CD4-positive, CD25-positive, alpha-beta regulatory T cell (primary cell): ENCODE measurements at places on chromosomes 1 and 21. TPM values are rescaled to one million over a fixed set of nuclear protein-coding genes. Genes with fewer than 3 reads are reported as not detected.

- no peak for DNase-seq
Observed at GRCh38 chr1:164092603-164093353, 466.2 kb upstream of the PBX1 start.

DNA sequence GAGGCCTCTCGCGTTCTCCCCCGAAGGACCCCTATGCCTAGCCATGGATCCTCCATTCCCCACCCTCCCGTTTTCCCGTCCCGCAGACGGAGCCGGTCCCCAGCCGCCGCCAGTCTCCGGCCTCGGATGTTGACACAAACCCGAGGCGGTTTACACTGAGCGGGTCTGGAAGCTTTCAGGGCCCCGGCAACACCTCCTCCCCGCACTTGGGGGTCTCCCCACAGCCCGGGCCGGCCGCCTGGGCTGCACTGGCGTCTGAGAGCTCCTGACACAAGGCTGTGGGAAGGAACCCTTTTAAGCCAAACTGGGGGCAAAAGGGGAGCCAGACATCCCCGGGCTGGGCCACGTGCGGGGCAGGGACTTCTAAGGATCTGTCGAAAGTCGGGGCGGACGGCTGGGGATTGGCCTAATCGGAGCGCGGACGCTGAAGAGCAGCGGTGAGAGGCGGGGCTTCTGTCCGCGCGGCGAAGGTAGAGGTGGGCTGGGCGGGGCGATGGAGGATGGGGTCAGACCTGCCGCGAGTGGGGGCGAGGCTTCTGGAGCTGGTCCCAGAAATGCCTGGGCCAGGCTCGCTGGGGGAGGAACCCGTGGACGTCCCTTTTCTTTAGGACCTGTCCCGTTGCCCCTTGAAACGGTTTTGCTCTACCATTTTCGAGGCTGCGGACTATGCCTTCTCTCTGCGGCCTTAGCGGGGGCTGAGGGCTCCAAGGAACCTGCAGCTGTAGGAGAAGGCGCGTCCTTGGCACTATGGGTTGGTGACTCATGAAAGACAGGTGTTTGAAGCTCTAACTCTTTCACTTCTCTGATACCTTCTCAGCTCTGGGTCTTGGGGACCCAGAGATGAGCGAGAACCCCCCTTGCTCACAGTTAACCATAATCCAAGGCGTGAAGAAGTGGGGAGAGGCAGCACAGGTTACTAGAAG is 1.2 kb upstream of the HPCAL4 start:
- DNase-seq: peak; percentile 22

GRCh38 chr1:173861731-173862145 is 6.1 kb downstream of the GAS5 start:
- no peak for DNase-seq

- DNase-seq: no peak
Observed at GRCh38 chr1:37814252-37814651, 6.2 kb upstream of the YRDC start.

DNA sequence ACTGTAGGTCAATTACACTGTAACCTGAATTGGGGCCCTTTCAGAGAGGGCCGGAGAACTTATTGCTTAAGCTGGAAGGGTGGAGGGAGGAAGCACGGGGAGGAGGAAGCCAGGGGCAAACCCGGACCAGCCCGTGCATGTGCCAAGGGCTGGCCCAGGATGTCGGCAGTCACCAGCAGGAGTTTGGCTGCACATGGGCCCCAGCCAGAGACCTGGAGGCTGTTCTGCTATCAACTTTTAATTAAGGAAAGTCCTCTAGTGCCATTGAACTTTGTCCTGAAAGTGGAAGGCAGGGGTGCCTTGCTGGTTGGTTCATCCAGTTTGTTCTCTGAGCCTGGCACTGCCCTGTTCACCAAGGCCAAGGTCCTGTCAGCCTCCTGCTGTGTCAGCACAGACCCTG is 200.8 kb upstream of the VAMP3 start:
- DNase-seq: no peak

DNA sequence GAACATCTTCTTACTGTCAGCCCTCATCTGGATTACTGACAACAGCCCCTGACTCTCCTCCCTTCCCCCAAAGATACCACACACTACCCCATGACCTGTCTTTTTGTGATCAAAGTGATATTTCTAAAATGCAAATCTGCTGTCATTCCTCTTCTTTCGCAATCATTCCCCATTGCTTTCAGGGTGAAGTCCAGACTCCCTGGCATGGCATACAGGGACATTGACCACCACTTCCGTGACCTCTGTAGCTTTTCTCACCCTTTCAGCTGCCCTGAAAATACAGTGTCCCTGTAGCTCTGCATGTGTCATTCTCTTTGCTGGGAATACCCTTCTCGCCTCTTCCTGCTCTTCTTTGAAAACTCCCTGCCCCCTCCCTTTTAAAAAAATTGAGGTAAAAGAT is 4.1 kb downstream of the SERINC2 start:
- DNase-seq: no peak

DNA sequence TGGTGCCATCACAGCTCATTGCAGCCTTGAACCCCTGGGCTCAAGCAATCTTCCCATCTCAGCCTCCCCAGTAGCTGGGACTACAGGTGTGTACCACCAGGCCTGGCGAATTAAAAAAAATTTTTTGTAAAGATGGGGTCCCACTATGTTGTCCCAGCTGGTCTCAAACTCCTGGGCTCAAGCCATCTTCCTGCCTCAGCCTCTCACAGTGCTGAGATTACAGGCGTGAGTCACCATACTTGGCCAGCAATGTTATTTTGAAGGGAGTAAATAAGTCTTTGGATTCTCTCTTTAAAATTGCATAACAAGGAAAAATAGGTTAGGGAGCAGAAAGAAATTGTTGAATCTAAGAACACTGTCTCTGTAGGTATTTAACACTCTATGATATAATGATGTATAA is 111.3 kb downstream of the RPS6KC1 start:
- no peak for DNase-seq

DNA sequence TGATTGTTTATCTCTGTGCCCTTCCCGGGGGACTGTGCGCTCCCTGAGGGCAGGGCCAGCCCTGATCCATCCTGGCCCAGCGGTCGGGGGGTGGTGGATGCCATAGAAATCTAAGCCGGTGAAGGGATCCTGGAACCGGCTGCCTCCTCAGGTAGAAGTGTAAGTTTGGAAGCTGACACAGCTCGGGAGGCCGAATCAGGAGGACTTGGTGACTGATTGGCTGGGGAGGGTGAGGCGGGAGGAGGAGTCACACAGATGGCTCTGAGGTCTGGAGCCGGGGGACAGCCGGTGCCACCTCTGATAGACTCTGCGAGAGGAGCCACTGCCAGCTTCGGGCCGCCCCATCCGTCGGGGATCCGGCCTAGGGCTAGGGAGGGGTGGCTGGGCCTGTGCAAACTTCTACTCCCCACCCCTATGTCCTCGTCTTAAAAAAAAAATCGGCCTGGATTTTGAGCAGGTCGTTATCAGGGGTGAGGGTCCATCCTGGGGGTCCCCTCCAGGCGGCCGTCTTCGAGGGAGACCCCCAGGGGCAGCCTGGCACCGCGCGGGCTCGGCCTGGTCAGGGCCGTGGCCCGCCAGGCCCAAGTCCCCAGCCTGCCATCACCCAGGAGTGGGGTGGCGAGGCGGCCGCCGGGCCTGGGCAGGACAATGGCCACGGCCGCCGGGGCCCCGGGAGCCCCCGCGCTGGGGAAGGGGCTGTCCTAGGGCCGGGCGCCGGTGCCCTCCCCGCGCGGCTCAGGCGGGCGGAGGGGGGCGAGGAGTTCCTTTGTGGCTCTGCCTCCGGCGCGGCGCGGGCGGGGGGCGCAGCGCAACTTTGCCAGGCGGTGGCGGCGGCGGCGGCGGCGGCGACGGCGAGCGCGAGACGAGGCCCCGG is 708 bp upstream of the ZNF362 start:
- DNase-seq: peak; percentile 68

- DNase-seq: no peak
Observed at GRCh38 chr1:30262158-30262557, 461.2 kb downstream of the MATN1 start.

DNA sequence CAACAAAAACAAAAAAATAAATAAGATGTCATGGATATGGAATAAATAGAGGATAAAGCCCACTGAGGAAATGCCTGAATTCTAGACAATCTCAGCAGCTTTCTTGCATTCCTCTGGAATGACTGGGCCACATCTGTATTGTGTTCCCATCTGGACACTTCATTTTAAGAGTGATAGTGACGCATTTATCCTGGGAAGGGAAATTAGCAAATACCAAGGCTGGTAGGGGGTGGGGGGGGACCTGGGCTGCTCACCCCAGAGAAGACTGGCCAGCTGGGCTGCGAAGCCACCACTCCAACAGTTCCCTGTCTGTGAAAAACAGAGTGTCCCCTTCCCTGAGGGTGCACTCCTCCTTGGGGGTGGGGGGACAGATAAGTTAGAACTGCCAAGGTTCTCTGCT is 106.3 kb downstream of the HIVEP3 start:
- DNase-seq: no peak

DNA sequence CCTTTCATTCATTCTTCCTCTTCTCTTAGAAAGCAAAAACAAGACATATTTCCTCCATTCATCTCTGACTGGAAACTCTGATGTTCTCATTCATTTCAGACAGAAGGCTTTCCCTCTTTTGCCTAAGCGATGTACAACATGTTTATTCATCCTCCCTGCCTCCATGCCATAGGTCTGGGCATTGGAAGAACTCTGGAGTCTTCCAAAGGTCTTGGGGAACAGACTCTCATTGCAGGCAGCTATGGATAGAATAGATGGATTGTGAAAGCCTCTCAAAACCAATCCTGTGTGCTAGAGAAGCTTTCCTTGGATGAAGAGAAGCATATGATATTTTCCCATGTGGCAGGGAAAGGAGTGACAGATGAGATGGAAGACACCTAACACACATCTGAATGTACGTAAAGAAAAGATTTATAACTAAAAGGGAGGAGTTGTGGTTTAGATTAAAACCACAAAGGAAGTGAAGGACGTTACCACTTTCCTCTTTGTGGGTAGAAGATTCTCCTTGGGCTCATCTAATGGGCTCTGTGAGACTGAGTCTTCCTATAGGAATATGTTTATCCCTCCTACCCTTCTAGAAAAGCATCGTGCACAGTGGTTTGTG is 38.7 kb downstream of the BCL9 start:
- DNase-seq: no peak

- DNase-seq: no peak
Observed at GRCh38 chr21:35488946-35489345, 439.8 kb upstream of the RUNX1 start.

- no peak for DNase-seq
Observed at GRCh38 chr1:172697534-172698002, 38.7 kb downstream of the FASLG start.

GRCh38 chr1:113042285-113043143 is 30.5 kb upstream of the LRIG2 start:
- DNase-seq: peak; percentile 5

DNA sequence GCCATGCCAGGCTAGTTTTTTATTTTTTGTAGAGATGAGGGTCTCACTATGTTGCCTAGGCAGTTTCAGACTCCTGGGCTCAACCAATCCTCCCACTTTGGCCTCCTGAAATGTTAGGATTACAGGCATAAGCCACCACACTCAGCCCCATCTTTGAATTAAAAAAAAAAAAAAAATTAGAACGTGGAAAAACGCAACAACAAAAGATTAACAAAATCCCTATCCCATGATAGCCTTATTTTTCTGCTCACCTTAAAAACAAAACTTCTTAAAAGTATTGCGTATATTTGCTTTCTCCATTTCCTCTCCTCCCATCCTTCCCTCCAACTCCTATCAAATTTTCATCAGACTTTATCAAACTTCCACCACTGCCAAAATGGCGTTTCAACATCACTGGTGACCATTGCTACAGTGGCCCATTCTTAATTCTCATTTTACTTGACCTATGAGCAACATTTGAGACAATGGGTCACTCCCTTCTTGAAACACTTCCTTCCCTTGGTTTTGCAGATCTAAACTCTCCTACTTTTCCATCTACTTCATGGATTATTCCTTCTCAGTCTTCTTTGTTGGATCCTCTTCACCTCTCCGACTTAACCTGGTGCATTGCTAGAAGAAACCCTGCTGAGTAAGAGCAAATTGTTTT is 579 bp upstream of the ZNF684 start:
- DNase-seq: no peak

DNA sequence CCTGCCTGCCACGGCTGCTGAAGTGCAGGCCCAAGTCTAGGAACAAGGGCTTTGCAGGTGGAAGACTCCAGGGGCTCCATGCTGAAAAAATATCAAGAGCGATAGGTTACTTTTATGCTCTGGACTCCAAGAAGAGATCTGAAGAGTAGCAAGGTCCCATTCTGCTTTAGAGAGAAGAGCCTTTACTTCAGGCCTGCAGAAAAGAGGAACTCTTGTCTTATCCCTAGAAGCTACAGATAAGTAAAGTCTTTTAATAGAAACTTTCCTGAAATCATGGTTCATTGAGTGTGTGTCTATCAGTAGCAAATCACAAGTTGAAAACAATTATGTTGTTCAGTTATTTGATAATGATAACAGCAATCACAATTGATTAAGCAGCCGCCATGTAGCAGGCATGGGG is 113.3 kb downstream of the TNR start:
- no peak for DNase-seq

GRCh38 chr1:43238085-43238484 is 31.7 kb upstream of the TMEM125 start:
- DNase-seq: peak; percentile 49

- no peak for DNase-seq
Observed at GRCh38 chr1:45536886-45537285, 13.7 kb upstream of the AKR1A1 start.

- DNase-seq: peak; percentile 71
Observed at GRCh38 chr1:27455139-27455811, 34.7 kb downstream of the WASF2 start.

- DNase-seq: no peak
Observed at GRCh38 chr1:147168626-147169058, 3.6 kb downstream of the PRKAB2 start.

DNA sequence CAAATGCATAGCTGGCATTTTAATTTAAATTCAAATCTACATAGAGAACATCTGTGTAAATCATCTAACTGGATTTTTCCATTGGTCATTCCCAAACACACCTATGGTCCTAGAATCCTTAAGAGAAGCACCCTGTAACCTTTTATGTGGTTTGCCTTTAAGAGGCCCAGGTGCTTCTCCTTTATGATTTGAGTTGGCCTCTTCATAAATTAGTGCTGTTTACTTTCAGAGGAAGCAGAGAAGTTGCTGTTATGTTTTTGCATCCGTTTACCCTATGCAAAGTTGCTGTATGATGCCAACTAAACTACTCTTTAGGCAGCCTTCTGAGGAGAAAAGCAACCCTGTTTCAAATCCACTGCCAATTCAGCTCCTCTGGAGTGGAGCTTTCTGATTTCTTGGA is 193.8 kb downstream of the HS2ST1 start:
- no peak for DNase-seq

DNA sequence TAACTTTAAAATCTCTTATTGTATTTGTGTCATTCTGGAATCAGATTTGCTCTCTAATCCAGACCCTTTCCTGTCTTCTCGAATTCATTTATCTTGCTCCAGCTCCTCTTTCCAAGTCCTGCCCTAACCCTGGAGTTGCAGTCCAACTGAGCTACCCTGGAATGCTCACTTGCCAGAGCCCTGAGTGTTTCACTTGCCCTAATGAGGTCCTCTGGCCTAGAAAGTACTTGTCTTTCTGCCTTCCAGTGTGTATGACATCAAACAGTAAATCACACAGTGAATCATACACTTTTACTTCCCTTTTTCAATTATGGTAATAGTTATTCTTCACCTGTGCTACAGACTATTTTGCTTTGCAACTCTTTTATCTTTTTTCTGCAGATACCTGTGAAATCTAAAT is 96.9 kb downstream of the NEK7 start:
- DNase-seq: no peak

The CALML6 gene
- total RNA-seq: not detected

The ANGPTL7 gene
- total RNA-seq: not detected

The LCE2A gene
- total RNA-seq: not detected

The DUSP10 gene
- 251 TPM for total RNA-seq

The PLEKHA6 gene
- 0.17 TPM for total RNA-seq

The C1orf87 gene
- total RNA-seq: not detected

The SPRR2B gene
- not detected for total RNA-seq

The FAM72D gene
- not detected for total RNA-seq

The MGST3 gene
- 37.1 TPM for total RNA-seq
